ENCODE measurements at places on chromosomes 2 and 18.

DNA sequence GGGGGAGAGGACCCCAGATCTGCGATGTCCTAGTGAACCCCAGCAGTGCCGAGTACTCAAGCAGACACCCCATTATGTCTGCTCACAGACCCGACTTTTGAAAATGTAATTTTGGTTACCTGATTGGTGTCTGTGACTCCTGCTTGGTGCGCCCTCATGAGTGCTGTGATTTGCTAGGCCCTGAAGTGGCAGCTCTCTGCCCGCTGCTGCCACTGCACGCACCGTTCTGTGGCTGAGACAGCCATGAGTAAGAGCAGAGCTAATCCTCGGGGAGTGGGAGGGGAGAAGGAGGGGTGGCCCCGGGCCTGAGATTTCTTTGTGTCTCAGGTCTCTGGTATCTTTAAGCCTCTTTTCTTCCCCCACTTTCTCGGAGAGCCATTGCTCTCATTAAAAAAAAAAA, 18.2 kb downstream of the FHOD3 start:
- no peak for DNase-seq

- DNase-seq = no peak
Observed at GRCh38 chr2:36482576-36483214, 115.3 kb downstream of the FEZ2 start.

DNA sequence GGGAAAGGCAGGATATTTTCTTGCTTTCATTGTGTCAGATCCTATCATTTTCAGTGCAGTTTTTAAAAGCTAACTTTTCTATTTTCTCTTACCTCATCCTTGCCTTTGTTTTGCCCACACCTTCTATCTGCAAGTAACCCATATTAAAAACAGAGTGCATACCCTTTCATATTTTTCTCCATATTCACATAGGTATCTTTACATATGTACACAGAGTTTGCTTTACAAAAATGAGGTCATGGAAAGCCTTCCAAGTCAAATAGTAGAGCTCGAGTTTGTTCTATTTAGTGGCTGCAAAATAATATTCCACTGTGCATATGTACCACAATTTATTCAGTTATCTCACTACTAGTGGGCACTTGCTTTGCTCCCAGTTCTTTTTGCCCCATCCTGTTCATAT, 3.9 kb upstream of the DHRS9 start:
- no peak for DNase-seq

DNA sequence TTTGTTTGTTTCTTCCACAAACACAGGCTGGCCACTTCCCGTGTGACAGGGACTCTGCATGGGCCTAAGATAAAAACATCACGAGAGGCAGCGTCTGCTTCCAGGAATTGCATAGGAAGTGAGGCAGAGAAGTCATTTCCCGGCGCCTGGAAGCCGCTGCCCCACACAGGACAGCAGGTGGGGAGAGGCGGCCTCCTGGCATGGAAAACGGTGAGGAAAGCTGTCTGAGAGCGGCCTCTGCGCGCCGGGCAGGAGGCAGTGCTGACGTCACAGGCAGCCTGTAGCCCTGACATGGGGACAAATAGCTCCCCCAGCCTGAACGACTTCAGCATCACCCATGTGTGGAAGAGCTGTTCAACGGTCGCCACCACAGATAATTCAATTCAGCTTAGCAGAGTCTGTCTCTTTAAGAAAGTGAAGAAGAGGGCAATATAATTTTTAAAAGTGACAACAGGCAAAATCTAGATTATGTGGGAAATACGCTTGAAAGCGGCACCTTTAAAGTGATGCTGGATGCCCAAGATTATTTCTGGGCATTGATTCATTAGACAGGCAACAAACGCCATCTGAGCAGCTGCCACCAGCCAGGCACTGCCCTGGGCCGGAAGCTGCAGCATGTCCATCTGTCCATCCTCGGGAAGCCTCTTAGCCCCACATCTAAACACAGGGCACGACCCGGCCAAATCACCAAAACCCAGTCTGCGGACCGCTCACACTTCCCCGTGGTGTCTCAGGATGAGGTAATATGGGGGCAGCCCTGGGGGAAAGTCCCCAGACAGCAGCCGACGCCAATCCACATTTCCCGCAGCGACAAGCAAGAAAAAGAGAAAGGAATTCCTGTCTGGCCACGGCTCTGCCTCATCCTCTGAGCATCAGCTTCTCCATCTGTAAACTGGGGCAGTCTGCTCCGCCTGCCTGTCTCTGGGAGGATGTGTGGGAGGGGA, 138.9 kb downstream of the PXDN start:
- no peak for DNase-seq

DNA sequence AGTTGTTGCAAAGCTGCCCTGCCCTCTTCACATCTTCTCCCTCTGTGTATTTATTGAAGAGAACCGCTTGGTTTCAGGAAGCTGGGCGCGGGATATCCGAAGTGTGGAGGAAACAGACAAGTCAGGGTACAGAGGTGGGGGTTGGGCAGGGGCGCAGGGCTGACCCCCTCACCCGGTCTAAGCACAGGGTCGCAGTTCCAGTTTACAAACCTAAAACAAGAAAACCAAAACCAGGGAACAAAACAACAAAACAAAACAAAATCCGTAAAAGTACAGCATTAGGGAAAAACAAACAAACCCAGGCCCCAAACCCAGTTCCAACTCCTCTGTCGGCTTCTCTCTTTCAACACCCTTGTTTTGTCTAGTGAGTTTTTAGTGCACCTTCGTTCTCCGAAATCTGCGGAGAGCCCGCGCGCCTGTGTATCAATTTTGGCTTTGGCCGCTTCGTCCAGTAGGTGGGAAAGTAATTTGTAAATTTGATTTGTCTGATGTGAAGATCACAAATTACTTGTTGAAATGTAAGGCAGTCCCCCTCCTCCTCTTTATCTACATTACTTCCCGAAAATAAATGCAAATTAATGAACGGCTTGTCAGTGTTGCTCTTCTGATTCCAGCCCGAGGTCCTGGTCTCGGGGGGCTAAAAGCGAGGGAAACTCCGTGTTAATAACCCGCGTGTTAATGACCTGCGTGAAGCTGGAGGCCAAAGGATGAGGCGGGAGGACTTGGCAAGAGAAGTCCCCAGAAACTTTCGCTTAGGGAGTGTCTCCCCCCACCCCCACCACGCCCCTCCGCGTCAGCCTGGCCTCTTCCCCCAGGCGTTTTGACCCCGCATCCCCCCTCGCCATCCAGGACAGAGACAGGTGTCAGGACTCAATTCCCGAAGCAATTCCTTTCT, 6.9 kb downstream of the OTX1 start:
- DNase-seq = no peak
